ENCODE measurements at places on chromosomes 5 and 9.
A peak's percentile ranks its signal among the peaks of the same experiment; 100 is the strongest.

GRCh38 chr9:95024097-95024671, 293.3 kb downstream of the FANCC start:
- no peak for DNase-seq

DNA sequence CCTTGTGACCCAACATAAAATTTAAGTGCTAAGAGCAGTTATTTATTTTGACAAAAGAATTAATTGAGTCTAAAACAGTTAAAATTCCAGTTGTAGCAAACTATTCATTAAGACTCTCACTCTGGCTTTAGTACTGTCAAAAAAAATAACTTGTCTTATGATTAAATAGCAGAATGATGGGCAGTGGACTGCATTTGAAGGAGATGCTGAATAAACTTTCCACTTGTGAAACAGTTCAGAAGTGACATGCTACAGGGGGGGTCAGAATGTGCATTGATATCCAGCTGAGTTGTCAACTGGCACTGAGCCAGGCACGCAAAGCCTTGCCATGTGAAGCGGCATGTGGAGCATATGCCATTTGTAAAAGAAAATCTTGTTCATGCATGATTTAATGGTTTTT, 76.0 kb downstream of the FCHO2 start:
- DNase-seq, result peak; percentile 8

DNA sequence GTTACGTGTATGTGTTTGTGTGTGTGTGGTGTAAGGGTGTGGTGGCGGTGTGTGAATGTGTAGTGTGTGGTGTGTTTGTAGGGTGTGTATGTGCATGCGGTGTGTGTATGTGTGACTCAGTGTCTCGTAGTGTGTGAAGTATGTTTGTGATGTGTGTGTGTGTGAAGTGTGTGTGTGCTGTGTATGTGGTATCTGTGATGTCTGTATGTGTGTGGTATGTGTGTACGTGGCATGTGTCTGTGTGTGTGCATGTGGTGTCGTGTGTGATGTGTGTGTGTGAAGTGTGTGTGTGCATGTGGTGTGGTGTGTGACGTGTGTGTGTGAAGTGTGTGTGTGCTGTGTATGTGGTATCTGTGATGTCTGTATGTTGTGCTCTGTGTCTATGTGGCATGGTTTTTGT, 339.4 kb downstream of the MTRR start:
- no peak for DNase-seq

GRCh38 chr5:147464211-147464610, 45.7 kb downstream of the DPYSL3 start:
- no peak for DNase-seq

Data from osteoblast (primary cell).